CD4-positive, alpha-beta T cell treated with Interferon gamma for 1 hour (primary cell): ENCODE measurements at places on chromosomes 16 and 17.

DNA sequence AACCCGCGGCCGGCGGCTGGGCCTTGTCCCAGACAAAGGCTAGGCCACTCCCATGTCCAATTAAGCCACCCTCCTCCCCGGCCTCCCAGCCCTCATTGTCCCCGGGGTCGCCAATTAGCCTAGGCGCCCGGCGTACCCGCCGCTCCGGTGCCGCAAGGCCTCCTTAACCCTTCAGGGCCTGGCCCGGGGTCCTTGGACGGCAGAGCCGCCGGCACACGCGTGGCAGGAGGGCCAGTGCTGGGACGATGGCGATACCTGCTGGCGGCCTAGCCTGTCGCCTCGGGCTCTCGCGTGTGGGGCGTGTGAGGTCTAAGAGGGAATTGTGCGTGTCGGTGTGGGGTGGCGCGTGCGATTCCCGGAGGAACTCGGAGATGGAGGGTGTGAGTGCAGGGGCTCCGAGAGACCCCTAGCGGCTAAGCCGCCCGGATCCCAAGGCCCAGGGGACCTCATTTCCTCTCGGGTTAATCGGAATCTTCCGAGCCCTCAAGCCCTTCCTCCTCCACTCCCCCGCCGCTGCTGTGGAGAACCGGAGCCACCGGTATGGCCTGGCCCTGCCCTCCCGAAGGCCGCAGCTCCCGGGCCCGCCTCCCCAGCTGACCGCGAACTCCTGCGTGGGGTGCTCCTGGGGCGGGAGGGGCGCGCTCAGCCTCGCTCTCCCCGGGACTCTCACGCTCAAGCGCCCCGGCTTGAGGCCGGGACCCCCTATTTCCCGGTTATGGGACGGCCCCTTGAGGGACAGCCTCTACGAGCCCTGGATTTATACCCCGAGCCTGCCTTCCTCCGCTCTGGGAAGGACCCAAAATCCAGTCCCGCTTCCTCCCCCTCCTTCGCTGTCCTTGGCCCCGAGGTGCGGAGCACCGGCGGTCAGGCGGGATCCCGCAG is 11.9 kb downstream of the TBX2 start:
- DNase-seq, result no peak

- DNase-seq, result no peak
These were observed 283.8 kb downstream of the ZFHX3 start for GRCh38 chr16:72764015-72764654.

DNA sequence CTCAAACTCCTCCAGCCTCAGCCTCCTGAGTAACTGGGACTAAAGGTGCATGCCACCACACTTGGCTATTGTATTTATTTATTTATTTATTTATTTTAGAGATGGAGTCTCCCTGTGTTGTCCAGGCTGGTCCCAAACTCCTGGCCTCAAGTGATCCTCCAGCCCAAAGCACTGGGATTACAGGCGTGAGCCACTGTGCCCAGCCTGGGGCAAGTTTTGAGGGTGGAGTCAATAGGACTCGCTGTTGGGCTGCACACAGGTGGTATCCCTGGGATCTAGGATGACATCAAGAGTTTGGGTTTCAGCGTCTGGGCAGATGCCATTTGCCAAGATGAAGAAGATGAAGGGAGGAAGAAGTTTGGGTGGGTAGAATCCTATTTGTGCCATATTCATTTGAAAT is 213.9 kb downstream of the GSG1L start:
- no peak for DNase-seq

DNA sequence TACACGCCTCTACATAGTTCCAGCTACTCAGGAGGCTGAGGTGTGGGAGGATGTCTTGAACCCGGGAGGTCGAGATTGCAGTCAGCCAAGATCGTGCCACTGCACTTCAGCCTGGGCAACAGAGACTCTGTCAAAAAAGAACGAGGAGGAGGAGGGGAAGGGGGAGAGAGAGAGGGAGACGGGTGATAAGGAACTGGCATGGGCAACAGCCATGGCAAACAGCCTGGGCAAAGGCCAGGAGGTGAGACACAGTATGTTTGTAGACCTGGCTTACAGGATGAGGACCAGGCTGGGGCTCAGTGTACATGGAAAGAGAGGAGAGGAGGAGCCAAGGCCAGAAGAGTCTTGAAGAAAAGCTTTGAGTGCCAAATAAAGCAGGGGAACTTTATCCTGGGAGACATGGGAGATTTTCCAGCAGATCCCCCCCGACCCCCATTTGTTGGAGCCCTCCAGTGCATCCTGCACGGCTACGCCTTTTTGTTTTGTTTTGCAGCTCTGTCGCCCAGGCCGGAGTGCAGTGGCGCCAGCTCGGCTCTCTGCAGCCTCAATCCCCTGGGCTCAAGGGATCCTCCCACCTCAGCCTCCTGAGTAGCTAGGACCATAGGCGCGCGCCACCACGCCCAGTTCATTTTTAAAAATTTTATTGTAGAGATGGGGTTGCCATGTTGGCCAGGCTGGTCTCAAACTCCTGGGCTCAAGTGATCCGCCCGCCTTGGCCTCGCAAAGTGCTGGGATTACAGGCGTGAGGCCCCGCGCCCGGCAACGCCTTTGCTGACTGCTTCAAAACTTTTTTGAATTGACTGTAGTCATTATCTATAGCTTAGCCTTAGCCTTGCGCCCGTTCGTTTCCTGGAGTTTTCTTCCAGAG is 1.3 kb upstream of the ALKBH5 start:
- DNase-seq, result no peak

GRCh38 chr16:54076006-54076504 is 210.5 kb downstream of the IRX3 start:
- no peak for DNase-seq

DNA sequence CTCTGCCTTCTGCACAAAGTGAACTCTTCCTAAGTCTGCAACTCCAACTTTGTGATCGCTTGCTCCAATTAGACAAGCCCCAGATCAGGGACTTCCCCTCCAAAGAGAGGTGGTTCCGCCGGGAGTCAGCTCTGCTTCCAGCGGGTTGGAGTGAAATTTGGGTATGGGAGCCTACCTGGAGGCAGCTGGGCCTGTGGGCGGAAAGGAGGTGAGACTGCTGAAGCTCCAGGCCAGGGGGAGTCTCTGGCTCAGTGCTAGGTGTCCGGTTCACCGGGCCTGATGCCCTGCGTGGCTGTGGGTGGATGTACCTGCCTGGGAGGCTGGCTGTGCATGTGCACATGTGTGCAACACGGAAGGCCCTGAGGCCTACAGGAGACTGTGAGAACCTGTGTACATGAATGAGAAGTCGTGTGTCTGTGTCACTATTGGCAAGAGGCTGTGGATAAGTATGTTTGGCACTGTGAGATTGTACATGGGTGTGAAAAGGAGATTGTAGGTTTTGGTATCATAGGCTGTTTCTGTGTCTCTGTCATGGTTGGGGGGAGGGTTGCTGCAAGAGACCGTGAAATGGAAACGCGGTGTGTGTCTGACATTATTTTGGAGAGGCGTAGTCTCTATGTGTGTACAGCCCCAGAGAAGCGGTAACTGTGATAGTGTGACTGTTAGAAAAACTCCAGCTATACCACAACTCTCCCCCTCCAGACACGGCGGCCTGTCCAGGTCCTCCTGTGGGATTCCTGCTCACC is 4.2 kb downstream of the LHX1 start:
- DNase-seq, result no peak

- no peak for DNase-seq
These were observed 100.9 kb upstream of the TNRC6C start for GRCh38 chr17:77857613-77858012.

DNA sequence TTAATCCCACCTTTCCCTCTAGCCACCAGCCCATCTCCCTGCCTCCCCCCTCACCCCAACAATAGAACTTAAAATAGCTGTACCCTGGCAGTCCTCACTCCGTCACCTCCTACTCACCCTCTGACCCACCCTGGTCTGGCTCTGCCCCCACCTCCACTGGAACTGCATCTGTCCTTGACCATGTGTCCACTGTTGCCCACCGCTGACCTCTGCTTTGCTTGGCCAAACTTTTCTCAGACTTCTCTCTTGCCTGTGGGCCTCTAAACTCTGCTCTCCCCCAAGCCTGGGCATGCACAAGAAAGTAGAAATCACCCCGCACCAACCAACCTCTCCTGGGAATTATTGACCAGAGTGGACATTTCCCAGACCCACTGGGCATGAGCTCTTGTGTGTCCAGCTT is 169.8 kb downstream of the WSCD1 start:
- DNase-seq, result no peak

DNA sequence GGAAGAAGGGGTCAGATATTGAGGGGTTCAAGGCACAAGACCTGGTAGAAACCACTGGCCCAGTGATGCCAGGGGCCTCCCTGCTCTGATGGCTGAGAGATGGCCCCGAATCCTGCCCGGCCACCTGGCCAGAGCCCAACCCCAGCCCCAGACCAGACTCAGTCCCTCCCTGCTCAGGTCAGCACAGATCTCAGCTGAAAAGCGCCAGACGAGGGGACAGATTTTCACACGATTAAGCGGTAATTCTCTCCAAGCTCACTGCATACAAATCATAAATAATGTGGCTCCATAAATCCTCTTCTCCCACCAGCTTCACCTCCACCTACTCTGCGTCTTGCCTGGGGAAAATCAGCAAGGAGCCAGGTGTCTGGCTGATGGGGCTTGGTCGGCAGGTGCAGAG is 57.1 kb downstream of the ENGASE start:
- no peak for DNase-seq

- no peak for DNase-seq
These were observed 48.3 kb upstream of the CBX4 start for GRCh38 chr17:79887451-79887991.

DNA sequence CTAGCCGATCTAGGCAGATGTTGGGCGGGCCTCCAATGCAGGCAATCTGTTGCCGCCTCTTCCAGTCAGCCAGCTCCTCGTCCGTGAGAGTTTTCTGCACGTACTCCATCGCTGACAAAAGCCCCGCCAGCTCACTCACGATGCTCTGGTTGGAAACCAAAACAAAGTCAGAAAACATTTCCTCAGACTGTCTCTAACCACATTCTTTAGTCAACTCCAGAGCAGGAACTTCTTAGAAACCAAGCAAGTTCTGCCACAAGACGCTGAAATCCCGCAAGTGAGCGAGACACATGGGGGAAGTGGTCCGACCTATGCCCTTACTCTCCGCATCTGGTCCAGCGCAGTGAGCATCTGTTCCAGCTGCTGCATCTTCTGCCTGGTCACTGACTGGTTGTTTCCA is 49.1 kb downstream of the STAT5A start:
- peak; percentile 54 for DNase-seq

DNA sequence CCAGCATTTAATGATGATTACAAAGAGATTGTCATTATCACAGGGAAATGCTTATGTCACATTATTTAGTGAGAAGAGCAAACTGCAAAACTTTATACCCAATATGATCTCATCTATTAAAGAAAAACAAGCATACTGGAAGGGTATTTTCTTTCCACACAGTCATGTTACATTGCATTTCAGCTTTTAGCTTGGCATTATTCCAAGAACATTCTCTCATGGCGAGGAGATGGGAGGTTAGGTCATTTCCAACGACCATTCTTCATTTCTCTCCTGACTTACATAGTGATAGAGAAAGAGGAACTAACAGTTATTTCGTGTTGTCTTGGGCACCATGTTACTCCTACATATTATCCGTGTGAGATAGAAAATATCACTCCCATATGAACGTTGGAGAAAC is 309.4 kb upstream of the XYLT1 start:
- no peak for DNase-seq

DNA sequence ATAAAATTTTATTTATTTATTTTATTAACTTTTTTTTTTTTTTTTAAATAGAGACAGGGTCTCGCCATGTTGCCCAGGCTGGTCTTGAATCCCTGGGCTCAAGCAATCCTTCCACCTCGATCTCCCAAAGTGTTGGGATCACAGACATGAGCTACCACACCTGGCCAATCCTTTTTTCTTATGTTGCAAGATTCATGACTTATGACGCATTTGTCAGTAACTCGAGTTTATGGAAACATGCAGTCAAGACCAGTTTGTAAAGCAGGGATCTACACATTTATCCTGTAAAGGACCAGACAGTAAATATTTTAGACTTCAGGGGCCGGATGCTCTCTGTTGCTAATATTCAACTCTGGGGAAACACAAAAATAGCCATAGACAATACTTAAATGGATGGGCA is 9.4 kb upstream of the MAP2K6 start:
- no peak for DNase-seq

DNA sequence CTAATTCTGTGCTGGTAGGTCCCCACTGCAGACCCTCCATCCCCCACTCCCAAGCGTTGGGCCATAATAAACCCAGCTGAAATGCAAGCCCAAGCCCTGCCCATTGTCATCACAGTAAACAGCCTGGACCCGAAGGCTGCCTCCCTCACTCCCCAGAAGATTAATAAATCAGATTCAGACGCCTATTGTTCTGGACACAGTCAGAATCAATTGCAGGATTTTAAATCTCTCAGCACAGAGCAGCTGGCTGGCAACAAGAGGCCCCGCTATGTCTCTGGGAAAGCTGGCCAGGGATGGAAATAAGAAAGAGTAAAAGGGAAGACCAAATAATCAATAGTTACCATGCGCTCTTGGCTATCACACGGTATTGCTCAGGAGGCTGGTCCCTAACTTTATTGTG is 93.9 kb downstream of the C17orf67 start:
- no peak for DNase-seq

DNA sequence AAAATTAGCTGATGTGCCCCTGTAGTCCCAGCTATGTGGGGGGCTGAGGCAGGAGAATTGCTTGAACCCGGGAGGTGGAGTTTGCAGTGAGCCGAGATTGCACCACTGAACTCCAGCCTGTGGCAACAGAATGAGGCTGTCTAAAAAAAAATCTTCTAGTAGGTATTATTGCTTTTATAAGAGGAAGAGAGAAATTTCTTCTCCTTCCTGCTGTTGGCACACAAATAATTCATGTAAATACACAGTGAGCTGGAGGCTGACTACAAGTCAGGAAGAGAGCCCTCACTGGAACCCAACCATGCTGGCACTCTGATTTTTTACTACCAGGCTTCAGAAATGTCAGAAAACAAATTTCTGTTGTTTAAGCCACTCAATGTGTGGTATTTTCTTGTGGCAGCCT is 6.7 kb downstream of the PRDM7 start:
- DNase-seq, result no peak

- DNase-seq, result no peak
These were observed 361.3 kb downstream of the PMP22 start for GRCh38 chr17:14903854-14904253.

DNA sequence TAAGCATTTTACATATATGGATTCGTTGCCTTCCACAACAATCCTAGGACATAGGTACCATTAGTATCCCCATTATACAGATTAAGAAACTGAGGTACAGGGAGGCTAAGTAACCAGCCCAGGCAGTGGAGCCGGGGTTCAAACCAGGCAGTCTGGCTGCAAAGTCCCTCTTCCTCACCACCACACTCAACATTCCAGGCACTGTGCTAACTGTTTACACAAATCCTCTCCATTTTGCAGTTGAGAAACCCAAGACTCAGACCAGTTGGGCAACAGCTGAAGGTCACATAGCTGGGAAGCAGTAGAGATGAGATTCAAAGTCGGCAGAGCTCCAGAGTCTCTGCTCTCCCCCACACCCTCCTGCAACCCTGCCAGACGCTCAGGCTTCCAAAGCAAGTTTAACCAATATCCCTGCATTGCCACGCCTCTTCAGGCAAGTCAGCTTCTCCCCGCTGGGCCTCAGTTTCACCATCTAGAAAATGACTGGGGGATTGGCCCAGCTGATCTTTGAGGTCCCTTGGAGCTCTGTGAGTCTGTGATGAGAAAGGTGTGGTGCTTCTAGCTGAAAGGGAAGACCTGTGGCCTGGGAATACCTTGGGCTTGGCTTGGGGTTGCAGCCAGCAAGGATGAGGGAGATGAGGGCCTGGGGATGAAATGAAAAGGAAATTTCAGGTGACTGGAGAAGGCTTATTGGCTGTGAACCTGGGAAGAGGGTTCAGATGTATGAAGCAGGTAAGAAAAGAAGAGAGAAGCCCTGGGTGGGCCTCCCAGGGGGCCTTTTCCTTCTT is 14.0 kb downstream of the CCR7 start:
- peak; percentile 4 for DNase-seq
